ENCODE measurements at places on chromosomes 5 and 9.

GRCh38 chr5:26024774-26025173, 1013.6 kb downstream of the CDH9 start:
- no peak for DNase-seq

- DNase-seq = peak; percentile 31
Observed at GRCh38 chr5:91266184-91266705, 116.9 kb downstream of the ARRDC3 start.

DNA sequence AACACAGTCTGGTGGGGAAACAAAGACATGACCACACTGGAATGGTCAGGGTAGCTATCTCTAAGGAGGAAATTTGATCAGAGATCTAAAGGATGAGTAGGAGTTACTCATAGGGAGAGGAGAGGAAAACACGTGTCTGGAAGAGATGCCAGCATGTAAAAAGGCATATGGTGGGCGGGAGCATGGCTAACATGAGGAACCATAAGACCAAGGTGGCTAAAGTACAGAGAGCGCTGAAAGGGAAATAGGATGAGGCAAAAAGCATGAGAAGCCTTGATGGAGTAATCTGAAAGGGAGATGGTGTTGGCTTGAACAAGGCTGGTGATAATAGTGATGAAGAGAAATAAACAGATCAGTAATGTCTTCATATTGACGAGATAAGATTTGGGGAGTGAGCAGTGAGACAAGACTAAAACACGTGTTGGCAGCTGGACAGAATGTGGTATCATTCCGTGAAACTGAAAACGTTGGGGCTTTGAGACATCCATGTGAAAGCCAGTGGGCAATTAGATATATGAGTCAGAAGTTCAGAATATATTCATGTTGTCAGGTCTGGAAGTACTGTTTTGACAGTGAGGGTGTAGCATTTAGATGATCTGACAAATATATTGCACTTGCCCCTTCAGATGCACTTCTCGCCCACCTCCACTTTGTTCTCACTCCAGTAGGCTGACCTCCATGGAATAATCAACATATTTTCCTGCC, 209.1 kb upstream of the KCNN2 start:
- DNase-seq = no peak

- DNase-seq = no peak
Observed at GRCh38 chr5:140220698-140221064, 45.7 kb downstream of the CYSTM1 start.

GRCh38 chr5:129904102-129904666, at the start of gene CHSY3:
CHSY3 (plus strand) TSS chr5:129904465.
- DNase-seq = peak; percentile 28

DNA sequence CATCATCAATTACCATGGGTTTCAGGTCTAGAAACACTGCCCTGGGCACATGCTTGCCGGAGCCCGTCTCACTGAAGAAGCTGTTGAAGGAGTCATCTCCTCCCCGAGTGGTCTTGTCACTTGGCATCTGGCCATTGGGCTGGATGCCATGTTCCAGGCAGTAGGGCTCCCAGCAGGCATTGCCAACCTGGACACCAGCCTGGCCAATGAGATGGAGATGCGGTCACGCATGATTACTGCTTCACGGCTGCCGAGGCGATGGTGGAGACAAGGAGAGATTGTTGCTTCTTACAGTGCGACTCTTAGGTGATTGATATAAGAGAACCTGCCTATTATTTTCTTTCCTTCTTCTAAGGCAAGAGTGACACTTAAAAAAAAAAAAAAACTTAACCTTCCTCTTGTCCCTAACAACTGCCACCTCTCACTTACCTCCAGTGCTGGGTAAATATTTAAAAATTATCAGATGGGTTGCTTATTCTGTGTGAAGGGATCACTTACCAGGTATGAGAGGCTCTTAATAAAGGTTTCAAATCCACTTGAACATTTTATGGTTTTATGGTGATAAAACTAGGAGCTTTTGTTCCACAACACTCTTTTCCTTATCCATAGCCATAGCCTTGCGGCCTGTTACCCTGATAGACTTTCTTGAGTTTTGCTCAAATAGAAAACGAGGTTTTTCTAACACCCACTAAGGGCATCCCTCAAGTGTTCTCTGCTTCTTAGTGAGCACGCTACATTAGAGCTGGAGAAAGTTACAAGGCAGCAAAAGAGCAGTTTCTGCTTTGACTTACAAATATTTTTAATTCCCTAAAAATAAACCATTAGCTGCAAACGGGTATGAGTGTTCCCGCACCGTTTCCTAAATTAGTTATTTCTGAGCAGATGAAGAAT, 41.2 kb downstream of the NIM1K start:
- no peak for DNase-seq

- no peak for DNase-seq
Observed at GRCh38 chr5:1406681-1407640, 38.3 kb downstream of the SLC6A3 start.

GRCh38 chr5:136615251-136616119, 250.1 kb upstream of the TRPC7 start:
- no peak for DNase-seq

- DNase-seq = no peak
Observed at GRCh38 chr9:6133346-6134063, 82.1 kb upstream of the IL33 start.

- DNase-seq = no peak
Observed at GRCh38 chr9:78932849-78933627, 636.1 kb downstream of the PSAT1 start.

DNA sequence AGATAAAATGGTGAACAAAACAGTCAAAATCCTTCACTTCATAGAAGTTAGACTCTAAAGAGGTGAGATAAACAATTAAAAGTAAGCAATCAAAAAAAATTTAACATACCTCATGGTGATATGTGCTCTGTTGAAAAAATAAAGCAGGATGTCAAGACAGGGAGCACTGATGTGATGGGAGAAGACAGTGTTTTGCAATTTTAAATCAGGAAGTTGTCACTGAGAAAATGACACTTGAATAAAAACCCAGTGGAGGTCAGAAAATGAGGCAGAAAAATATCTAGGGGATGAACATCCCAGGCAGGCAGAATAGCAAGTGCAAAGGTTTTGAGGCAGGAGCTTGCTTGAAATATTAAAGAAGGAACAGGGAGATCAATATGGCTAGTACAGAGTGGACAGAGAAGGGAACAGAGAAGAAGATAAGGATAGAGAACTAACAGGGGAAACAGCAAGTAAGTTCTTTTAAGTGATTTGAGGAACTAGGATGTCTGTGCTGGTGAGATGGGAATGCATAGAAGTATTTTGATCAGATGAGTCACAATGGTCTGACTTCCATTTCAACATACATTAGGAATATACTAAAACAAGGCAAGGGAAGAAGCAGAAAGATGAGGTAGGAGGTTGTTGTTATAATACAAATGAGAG, 130.4 kb downstream of the CHSY3 start:
- DNase-seq = peak; percentile 85

- no peak for DNase-seq
Observed at GRCh38 chr5:132237141-132237540, 9.5 kb upstream of the P4HA2 start.

DNA sequence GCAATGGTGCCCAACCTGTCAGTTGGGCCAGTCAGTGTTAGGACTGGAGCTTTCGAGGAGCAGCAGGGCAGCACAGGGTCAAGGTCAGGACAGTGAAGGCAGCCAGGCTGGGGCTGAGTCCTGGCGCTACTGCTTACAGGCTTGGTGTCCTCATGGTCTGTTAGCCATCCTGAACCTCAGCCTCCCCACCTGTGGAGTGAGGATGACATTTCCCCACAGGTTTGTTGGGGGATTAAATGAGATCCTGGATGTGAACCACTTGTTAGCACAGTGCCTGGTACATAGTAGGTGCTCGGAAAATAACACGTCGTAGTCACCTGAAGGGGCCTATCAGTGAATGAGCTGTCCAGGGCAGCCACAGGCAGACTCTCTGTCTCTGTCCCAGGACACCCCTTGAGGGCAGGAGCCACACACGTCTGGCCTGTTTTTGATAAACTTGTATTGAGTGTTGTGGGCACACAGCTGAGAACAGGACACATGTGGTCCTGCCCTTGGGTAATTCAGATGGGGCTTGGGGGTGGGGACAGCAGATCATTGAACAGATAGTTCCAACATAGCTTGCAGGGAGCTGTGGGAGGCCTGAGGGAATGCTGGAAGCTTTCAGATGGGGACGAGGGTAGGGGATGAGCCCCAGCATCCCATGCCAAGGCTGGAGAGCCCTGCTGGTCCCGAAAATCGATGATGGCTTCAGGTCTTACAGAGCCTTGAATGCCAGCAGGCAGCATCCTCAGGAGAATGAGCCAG, 69.3 kb downstream of the AMBP start:
- no peak for DNase-seq

DNA sequence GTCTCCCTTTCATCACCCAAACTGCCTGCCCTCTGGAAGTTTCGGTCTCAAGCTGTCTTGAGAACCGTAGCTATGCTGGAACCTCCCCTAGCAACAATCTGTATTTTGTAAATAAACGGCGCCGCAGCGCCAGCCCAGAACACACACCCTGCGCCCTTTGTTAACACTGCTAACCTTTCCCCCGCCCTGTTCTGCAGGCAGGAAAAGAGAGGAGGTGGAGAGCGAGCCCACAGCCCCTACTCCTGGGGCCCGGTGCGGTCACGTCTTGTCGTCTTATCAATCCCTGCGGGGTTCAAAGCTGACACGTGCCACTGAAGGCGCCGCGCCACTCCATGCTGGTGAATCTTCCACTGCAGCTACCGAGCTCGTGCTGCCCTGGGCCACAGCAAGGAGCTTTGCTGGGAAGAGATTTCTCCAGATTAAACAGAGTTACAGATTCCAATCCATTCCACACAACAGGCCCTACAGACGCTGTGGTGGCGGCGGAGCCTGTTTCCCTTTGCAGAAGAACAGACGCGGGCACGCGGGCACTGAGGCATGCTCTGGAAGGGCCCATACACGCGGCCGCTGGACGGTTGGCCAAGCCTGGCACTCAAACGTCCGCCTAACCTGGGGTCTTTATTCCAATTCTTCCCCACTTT, 25.3 kb downstream of the ZDHHC11B start:
- no peak for DNase-seq

GRCh38 chr9:136791516-136792276, 552 bp downstream of the TMEM141 start:
- peak; percentile 60 for DNase-seq

DNA sequence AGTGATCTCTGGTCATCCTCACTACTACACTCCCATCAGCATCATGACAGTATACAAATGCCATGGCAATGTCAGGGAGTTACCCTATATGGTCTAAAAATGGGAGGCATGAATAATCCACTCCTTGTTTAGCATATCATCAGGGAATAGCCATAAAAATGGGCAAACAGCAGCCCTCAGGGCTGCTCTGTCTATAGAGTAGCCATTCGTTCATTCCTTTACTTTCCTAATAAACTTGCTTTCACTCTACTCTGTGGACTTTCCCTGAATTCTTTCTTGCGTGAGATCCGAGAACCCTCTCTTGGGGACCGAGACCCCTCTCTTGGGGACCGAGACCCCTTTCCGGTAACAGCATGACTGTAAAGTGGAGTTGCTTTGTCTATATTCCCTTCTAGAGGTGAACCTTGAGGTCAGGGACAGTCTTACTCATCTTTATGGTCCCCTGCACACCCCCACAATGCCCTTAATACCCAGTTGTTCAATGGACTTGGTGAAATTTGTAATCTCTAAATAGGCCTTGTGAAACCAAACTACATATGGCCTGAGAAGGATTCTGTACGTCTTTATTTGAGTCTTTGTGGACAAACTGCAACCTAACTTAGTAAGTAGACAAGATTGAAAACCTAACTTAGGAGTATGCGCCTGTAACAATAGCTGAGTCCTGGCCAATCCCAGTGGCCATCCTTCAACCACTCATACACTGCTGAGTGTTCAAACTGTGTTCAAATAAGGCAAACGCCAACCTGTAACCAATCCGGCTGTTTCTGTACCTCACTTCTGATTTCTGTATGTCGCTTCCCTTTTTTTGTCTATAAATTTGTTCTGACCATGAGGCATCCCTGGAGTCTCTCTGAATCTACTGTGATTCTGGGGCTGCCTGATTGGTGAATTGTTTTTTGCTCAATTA, 32.3 kb upstream of the UBTD2 start:
- DNase-seq = no peak

GRCh38 chr5:60102961-60103693, 209.6 kb upstream of the PDE4D start:
- no peak for DNase-seq

DNA sequence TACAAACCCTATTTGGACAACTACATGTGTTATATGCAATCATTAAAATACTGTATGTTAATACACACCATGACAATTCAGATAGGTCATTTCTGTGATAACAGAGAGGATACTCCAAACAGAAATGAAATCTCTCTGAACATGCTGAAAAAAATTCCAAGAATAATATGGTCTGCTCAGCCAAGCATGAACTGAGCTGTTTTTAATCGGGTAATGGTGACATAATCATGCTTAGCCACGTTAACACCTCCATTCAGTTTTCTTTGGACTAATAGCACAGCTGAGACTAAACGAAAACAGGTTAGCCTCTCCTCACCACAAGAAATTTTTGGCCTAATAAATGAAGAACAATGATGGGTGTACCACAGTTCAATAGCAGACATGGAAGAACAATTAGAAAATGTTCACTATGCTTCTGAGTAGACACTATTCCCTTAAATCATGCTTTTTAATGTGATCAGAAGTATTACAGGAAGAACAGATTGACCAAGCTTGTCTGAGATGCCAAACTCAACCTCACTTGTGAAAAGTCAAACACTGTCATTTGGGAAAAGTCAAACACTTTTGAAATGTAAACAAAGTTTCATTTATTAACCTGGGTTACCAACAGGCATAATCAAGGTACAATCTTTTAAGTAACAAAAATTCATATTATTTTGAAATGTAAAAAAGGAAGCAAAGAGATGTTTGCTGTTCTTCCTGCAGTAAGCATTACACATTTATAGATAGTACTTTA, 19.4 kb downstream of the RAB14 start:
- DNase-seq = no peak

DNA sequence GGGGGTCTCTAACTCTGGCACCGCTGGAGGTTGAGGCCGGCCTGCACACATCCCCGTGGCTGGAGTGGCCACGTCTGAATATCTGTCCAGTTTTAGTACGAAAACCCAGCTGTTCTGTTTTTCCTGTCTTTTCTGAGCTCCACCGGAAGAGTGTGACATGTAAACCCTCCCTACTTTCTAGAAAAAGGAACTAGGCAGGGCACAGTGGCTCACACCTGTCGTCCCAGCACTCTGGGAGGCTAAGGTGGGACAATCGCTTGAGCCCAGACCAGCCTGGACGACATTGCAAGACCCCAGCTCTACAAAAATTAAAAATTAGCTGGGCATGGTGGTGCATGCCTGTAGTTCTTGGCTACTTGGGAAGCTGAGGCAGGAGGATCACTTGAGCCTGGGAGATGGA, 8.2 kb upstream of the PHYKPL start:
- no peak for DNase-seq

DNA sequence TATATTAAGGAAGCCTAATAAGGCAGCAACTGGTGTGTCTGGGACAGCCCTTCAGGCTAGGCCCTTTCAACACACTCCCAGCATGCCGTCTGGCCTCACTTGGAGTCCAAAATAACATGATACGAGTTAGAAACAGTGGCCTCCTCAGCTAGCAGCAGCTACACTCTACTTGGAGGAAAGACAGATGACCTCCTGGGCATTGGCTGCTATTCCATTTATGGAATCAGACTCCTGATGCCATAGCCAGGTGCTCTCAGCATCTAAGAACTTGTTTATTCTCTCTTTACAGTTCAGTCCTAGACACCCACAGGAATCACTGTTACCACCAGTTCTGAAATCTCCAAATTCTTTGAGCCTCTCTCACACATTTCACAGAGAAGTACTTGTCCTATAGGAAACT, 31.8 kb downstream of the RUSC2 start:
- no peak for DNase-seq
